ENCODE measurements at places on chromosomes 1 and 21. TPM values are rescaled to one million over a fixed set of nuclear protein-coding genes. Genes with fewer than 3 reads are reported as not detected.

- DNase-seq, result no peak
These were observed 35.3 kb upstream of the NEK2 start for GRCh38 chr1:211710566-211711314.

The TAL1 gene
- total RNA-seq, result 0.39 TPM

DNA sequence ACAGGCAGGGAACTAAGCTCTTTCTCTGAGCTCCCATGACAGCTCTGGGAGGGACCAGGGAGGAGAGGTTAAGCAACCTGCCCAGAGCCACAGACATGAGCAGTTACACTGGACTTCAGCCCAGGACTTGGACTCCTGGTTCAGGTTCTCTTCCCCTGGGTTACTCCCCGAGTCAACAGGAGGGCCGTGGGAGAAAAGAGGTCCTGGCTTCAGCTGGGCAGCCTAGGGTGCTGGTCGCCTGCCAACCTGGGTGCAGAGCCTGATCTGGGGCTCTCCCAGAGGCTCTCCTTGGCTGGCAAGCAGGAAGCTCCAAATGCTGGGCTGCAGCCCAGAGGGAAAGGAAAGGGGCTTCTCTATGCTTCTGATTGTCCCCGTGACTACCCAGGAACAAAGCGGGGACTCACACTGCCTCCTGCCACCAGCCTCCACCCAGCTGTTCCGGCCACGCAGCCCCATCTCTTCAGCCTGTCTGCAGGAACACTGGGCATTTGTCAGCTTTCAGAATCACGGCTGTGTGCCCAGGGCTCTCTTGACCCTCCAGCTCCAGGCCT lies 141.8 kb downstream of the HIVEP3 start:
- no peak for DNase-seq

GRCh38 chr1:234692966-234693580 lies 83.1 kb upstream of the IRF2BP2 start:
- DNase-seq, result no peak

GRCh38 chr1:92482665-92483609 lies 3.8 kb downstream of the GFI1 start:
- DNase-seq, result peak; percentile 42

GRCh38 chr1:3636080-3636479 lies 11.3 kb downstream of the TPRG1L start:
- DNase-seq, result no peak

DNA sequence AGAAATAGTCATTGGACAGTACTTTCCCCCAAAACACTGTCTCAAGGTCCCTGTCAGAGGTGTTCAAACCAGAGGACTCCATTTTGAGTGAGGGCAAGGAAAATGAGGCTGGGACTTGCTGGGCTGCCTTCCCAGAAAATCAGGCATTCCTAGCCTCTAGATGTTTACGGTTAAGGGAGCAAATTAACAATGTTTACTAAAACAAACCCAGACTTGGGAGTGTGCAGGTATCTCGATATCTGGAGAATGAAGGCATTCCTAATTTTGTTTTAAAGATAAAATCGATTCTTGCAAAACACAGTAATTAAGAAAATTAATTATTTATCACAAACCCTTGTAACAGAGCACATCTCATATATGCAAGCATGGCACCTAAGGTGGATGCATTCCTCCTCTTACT lies 48.9 kb upstream of the CITED4 start:
- DNase-seq, result no peak

DNA sequence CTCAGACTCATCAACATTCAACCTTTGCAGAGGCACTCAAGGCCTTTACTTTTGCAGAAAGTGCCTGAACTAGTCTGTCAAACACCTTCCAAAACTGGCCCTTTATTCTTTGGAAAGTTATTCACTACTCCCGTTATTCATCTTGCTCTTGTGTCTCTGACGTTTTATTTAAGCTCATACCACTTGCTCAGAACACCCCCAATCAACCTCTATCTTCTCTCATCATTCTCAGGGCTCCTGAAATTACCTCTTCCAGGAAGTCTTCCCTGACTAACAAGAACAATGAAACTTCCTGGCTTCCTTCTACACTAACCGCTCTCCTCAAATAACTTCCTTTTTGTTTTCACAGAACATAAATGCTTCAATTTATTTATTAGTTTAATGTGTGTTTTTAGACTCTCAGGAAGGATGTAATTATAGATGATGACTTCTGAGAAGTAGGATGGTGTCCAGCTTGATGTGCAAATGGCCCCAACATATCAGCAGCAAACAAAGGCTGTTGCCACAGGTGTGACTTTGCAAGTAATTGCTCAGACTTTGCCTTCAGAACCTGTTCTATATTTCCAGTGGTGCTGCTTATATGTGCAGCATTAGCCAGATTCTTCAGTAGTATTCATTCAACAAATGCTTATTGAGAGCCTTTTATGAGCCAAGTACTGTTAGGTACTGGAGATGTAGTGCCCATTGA lies 22.8 kb upstream of the BATF3 start:
- no peak for DNase-seq

GRCh38 chr1:15444468-15445389 lies 6.5 kb downstream of the CTRC start:
- DNase-seq, result no peak

GRCh38 chr21:41228492-41228891 lies 60.5 kb downstream of the BACE2 start:
- no peak for DNase-seq

GRCh38 chr1:22641906-22642636 lies 1.4 kb upstream of the C1QC start:
- peak; percentile 58 for DNase-seq

GRCh38 chr1:66648901-66649595 lies 103.2 kb upstream of the DYNLT5 start:
- DNase-seq, result no peak

GRCh38 chr1:34904236-34905097 lies 25.0 kb downstream of the DLGAP3 start:
- DNase-seq, result no peak

The AGT gene
- not detected for total RNA-seq

DNA sequence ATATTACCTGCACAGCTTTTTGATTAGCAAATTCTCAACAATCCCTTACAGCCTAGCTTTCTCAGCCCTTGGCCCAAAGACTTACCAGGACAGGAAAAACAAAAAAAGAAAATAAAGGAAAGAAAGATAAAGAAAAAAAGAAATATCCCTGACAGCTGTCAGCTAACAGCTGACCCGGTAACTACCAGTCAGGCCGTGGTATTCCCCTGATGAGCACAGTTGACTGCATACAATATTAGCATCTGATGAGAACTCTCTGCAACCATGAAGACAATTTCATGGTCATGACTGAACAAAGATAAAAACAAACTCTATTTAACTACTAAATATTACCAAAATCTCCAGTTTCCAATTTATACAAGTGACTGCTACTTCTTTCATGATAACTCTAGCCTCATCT lies 798.8 kb downstream of the PLA2G4A start:
- no peak for DNase-seq

- no peak for DNase-seq
These were observed 25.6 kb upstream of the ENO1 start for GRCh38 chr1:8903908-8904650.

GRCh38 chr1:13546791-13547190 lies 33.0 kb upstream of the LRRC38 start:
- no peak for DNase-seq

The LEFTY2 gene
- not detected for total RNA-seq

GRCh38 chr21:38202811-38203210 lies 54.0 kb upstream of the KCNJ15 start:
- DNase-seq, result no peak

GRCh38 chr1:67138813-67139499 lies 4.2 kb upstream of the C1orf141 start:
- DNase-seq, result no peak

- DNase-seq, result no peak
These were observed 11.0 kb upstream of the CDK18 start for GRCh38 chr1:205493241-205494085.

The ZNF695 gene
- total RNA-seq, result not detected

DNA sequence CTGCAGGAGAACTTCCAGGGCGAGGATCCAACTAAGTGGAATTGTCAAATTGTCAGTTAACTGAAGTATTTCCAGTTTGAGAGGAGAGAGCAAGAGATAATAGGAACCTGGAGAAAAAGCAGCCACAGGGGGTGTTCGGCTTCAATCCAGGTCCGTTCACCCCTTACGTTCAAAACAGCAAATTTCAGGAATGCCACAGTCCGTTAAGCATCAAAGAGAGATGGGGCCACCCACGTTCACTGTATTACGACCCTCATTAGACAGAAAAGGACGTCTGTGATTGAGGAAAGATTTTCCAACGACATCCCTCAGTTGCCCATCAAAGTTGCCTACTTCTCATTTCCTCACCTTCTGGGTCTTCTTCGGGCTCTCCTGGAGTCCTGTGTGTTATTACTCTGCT lies 422.5 kb upstream of the VAMP3 start:
- DNase-seq, result no peak

DNA sequence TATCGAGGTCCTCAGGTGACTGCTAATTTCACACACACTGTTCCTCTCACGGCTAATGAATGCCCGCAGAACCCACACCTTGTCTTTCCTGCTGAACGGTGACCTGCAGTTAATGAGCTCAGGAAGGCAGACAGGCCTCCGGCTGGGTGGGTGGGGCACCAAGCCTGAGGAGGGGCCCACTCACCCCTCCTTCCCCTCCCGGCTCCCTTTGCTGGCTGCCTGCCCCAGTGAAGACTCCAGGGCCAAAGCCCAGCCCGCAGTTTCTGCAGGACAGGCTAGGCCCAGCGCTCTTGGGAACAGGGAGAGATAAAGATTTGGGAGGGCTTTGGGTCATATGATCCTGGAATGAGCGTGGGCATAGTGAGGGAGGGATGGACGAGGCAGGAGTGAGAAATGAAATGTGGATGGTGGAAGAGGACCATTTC lies 26.4 kb downstream of the FOXO6 start:
- DNase-seq, result no peak

GRCh38 chr1:154780541-154780940 lies 89.5 kb downstream of the KCNN3 start:
- no peak for DNase-seq

The PARK7 gene
- 103 TPM for total RNA-seq

The RIPK4 gene
- 2.1 TPM for total RNA-seq

The SLC44A3 gene
- total RNA-seq, result 0.30 TPM

GRCh38 chr1:150508982-150509381 lies 1.1 kb downstream of the ECM1 start:
- no peak for DNase-seq

- DNase-seq, result no peak
These were observed 94.2 kb upstream of the SERBP1 start for GRCh38 chr1:67524143-67525052.

- no peak for DNase-seq
These were observed 768.4 kb downstream of the LTN1 start for GRCh38 chr21:28224191-28224726.

DNA sequence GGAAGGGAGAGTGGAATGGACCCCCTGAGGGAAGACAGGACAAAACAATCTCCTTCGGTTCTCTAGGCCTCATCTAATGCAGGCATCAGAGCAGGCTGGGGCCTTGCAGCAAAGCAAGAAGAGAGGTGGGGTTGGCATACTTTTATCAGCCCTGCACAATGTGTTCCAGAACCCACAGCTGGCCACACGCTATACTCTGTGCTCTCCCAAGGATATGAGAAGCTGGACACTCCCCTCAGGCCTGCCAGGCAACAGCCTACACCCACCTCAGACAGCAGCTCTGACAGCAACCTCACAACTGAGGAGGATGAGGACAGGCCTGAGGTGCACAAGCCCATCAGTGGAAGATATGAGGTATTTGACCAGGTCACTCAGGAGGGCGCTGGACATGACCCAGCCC lies 27.3 kb downstream of the LY9 start:
- no peak for DNase-seq

DNA sequence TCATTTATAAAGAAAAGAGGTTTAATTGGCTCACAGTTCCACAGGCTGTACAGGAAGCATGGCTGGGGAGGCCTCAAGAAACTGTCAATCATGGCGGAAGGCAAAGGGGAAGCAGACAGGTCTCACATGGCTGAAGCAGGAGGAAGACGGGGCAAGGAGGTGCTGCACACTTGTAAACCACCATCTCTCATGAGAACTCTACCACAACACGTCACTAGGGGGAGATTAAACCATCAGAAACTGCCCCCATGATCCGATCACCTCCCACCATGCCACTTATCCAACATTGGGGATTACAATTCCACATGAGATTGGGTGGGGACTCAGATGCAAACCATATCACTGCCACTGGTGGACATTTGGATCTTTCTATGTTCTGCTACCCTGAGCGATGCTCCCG lies 351.4 kb downstream of the NPHP4 start:
- no peak for DNase-seq

DNA sequence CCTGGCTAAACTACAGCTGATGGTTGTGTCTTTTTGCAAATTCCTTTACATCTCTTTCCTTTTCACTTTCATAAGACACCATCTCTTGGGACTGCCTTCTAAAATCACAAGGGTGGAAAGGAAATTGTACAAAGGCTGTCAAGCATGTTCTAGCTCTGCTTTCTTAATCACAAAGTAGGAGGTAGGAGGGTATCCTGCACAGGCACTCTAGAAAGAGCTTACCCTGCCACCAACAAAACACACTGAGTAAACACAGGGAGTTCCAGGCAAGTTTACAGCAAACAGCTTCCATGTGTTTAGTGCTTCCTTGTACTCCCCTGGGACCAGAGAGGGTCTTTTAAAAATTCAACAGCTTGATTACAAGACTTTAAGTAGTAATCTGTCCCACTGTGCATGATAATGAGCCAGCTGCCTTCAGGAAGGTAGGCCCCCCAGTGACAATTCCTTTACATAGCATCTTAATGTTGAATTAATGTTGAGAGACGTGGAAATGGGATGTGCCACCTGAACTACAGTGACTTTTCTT lies 2.4 kb downstream of the PLPP3 start:
- DNase-seq, result no peak

DNA sequence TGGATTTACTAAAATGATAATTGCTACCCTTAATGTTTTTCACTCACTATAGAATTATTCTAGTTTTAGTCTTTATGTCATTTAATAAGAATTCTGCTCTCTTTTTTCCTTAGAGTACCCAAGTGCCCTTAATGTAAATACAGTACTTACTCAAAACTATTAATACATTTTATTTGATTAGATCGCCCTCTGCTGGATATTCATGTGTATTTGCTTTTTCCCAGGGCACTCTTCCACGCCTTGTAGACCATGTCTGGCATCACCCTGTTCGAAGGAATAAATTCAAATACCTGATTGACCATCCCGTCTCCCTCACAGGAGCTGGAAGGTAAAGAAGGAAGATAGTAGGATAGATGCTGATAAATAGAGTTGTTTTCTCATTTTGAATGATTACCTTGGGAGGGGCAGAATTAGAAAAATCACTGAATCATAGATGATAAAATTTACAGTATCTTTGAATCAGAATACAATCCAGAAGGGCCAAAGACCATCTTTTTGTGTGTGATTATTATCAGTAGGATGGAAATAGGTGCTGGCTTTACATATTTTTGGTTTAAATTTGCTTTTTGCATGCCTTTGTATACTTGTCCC lies 4.1 kb downstream of the AXDND1 start:
- DNase-seq, result peak; percentile 18

DNA sequence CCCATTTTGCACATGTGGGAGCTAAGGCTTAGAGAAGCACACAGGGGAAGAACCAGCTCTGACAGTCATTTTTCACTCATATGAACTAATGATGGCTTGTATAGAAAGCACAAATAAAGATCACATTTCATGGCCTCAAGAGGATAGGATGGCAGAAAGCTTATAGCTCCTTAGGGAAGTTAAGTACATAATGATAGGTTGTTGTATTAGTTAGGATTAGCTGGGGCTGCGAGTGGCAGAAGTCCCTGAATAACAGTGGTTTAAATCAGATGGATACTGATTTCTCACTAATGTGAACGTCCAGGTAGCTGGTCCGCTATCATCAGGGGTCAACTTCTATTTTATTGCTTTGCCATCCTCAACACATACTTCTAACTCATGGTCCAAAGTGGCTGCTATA lies 284.0 kb downstream of the RPS6KC1 start:
- no peak for DNase-seq

GRCh38 chr21:42209801-42210479 lies 9.0 kb upstream of the ABCG1 start:
- DNase-seq, result no peak
